ENCODE measurements at places on chromosomes 6 and 20.
A peak's percentile ranks its signal among the peaks of the same experiment; 100 is the strongest.

GRCh38 chr6:137231895-137232294 is 12.7 kb upstream of the IFNGR1 start:
- no peak for DNase-seq

DNA sequence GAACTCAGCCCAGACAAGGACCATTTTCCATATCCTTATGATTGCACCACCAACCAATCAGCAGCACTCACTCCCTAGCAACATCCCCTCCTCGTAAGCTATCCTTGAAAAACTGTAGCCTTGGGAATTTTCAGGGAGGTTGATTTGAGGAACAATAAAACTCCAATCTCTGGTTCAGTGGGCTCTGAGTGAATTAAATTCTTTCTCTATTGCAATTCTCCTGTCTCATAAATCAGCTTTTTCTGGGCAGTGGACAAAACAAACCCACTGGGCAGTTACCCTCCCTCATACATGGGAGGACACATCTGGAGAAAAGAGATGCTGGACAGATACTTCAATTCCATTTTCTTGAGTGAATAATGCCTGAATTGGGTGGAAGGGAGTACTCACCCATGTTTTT is 115.4 kb upstream of the STXBP5 start:
- DNase-seq = no peak

- no peak for DNase-seq
Observed at GRCh38 chr6:52995913-52996645, 995 bp upstream of the GSTA4 start.

GRCh38 chr6:38310061-38310460 is 329.7 kb downstream of the BTBD9 start:
- no peak for DNase-seq

DNA sequence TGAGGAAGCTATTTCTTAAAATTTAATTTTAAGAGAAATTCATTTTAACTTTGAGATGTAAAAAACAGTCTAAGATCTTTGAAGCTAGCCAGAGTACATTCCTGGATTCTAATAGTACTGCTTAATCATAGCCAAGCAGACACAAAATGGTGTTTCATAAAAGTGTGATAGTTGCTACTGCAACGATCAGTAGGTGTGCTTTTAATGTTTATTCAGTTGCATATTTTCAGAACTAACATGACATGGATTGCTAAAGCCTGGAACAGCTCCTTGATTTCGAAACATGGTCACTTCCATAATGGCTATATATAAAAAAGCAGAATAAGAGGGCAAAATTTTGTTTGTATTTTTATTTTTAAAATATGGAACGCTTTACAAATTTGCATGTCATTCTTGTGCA is 35.5 kb downstream of the SESN1 start:
- no peak for DNase-seq

- no peak for DNase-seq
Observed at GRCh38 chr20:1242530-1242929, 16.7 kb downstream of the RAD21L1 start.

GRCh38 chr6:14959324-14959885 is 286.5 kb upstream of the JARID2 start:
- no peak for DNase-seq

DNA sequence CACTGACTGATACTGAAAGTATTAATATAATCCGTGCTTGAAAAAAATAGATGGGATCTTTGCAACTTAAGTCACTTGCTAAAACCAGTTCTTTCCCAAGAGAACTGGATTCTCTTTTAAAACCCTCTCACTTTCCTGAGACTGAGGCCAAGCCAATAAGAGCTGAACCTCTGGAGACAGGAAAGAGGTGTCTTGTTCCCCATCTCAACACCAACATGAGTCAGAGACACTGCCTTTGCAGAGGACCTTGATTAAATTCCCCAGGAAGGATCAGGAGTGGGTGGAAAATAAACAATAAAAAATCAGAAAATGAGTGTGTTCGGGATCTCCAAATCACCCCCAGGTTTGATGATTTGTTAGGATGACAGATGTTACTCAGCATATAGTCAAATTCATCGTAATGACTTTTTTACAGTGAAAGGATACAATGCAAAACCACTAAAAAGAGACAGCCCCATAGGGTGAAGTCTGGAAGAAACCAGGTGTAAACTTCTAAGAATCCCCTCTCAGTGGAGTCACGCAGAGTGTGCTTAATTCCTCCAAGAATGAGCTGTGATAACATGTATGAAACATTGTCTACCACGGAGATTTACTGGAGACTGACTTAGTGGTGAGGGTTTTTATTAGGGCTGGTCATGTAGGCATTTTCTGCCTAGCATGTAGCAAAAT is 122.8 kb upstream of the BEND3 start:
- DNase-seq = no peak

- no peak for DNase-seq
Observed at GRCh38 chr20:48536206-48536605, 291.6 kb downstream of the PREX1 start.

GRCh38 chr6:1144842-1145767 is 166.8 kb upstream of the FOXQ1 start:
- no peak for DNase-seq

- DNase-seq = no peak
Observed at GRCh38 chr6:38216451-38216850, 396.9 kb downstream of the ZFAND3 start.

GRCh38 chr6:68247782-68248181 is 387.3 kb upstream of the ADGRB3 start:
- DNase-seq = no peak

GRCh38 chr6:167410462-167410861 is 85.6 kb downstream of the TTLL2 start:
- DNase-seq = no peak

- DNase-seq = no peak
Observed at GRCh38 chr6:84623956-84624680, 140.3 kb downstream of the TBX18 start.

DNA sequence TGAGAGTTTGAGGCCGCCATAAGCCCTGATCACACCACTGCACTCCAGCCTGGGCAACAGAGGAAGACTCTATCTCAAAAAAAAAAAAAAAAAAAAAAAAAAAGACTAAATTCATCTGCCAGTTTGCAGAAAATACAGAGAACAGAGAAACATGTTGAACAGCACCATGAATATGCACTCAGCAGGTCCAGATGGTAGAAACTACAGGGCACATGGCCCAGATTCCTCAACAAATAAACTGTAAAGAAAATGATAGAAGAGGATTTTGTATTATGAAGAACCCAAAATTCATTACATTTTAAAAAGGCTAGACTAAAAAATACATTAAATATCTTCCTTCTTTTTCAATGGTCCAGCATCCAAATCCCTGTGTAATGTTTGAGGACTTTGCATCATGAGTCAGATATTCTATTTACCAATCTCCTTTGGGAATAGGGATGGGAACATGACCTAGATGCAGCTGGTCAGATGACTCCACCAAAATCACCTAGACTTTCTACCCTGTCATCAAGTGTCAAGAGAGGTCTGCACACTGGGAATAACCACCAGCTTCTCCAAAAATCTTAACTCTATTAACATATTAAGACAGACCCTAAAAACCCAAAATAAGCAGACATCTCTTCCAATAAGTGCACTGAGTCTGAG is 189.1 kb upstream of the TCF21 start:
- no peak for DNase-seq

GRCh38 chr6:158496700-158497099 is 63.2 kb upstream of the TMEM181 start:
- no peak for DNase-seq

GRCh38 chr6:14765106-14765505 is 480.8 kb upstream of the JARID2 start:
- no peak for DNase-seq

GRCh38 chr6:132713352-132714134 is at the start of gene VNN1:
TSS of gene VNN1 (minus strand) at chr6:132714055. CDS start at chr6:132714035, 20 bp downstream.
- DNase-seq = no peak

DNA sequence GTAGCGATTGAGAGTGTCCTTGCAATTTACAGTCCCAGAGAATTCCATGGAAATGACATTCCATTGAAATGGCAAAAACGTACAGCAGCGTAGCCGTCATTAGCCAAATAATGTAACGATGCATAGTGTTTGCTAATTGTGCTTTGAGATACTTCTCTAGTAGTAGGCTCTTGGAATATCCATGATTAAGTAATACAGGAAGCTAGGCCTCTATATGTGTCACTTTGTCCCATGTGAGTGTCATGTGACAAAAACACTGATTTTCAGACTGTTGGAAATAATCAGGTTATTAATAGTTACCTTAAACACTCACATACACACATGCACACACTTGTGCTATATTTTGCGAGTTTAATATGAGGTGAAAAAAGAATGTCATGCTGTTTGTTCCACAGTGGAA is 35.2 kb downstream of the SLX4IP start:
- no peak for DNase-seq

- no peak for DNase-seq
Observed at GRCh38 chr6:170265655-170266054, 25.2 kb downstream of the DLL1 start.

DNA sequence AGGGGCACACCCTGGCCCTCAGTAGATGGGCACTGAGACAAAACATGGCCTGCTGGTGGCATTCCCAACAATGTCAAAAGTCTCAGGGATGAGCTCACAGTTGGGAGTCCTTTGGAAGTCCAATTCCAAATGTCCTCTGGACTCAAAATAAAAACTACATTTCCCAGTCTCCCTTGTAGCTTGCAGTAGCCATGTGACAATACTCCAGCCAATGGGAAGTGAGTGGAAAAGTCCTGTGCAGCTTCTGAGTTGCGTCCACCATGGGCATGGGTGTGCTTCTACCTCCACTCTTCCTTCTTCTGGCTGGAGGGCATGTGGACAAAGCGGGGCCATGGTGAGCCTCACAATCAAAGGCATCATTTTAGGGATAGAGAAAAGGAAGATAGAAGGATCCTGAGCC is 5.8 kb upstream of the ADAM33 start:
- DNase-seq = no peak

DNA sequence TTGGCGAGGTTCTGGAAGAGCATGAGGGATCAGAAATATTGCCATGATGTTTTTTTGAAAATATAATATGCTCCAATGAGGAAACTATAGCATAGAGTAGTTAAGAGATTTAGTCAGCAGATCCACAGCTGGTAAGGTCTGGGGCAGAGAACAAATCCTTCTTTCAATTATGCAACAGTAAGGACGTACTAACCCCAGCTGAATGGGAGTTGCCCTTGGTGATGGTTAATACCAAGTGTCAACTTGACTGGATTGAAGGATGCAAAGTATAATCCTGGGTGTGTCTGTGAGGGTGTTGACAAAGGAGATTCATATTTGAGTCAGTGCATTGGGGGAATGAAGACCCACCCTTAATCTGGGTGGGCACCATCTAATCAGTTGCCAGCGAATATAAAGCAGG is 745.5 kb upstream of the NRSN1 start:
- no peak for DNase-seq

GRCh38 chr20:45775411-45775810 is 16.3 kb downstream of the WFDC3 start:
- DNase-seq = no peak

DNA sequence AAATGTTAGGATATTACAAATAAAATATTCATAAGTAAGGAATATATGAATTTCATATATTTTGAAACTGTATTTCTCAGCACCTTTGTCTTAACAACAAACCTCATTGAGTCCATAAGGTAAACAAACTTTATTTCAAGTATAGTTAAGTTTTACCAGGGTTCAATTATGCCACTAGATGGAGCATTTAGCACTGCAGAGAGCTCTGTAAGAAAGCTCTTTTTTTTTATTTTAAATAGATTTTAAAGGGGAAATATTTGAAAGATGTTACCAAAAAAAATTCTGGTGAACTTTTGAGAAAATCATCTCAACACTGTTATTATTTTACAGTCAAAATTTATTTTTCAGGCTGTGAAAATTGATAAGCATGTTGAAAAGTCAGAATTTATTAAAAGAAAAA is 955.2 kb upstream of the EYS start:
- DNase-seq = no peak

GRCh38 chr20:4038047-4038459 is 22.7 kb upstream of the RNF24 start:
- peak; percentile 72 for DNase-seq

DNA sequence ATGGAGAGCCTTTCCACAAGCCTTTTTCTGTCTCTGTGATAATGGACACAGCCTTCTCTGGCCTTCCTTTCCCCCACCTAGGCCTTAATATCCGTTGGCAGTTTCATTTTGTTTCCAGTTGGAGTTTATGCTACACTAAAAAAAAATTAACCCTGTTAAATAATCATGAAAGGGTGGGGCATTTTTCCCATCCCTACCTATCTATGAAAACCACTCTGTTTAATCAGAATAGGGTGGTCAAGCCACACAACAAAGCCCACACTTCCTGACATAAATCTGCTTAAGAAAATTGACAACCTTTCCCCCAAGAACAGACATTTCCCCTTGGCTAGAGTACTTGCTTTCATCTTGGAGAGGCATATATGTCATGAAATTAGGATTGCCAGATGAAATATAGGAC is 14.2 kb downstream of the TXLNB start:
- no peak for DNase-seq

DNA sequence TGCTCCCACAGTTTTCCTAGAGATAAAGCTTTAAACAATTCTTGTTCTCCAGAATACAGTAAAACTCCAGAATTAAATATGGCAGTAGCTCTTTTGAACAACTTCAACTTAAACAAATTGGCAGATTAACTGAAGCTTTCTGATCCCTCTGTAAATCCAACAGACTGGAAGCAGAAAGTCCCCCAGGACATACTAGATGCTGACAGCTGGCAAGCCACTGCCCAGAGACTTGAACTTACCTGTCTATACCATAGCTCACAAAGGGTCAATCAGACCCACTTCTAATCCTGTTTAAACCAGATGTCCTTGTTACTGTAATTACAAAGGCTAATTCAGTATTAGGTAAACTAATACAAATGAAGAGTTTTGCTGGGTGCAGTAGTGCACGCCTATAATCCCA is 12.3 kb downstream of the GPLD1 start:
- DNase-seq = no peak

- no peak for DNase-seq
Observed at GRCh38 chr20:7596541-7596940, 343.7 kb downstream of the HAO1 start.

DNA sequence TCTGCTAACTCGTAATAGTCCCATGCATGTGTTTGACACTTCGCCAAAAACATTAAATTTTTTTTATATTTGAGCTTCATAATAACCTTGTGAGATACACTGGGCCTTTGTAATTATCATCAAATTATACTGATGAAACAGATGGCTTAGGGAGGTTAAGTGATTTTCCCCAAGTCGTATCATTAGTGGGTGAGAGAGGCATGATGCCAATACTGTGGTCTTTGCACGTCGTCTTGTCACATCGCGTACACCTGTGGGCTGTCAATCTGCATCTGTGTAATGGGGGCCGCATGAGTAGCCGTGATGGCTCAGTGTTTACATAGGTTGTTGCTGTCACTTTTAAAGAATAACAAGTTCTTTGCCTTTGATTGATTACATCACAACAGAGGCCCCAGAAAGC is 1.7 kb downstream of the PRL start:
- DNase-seq = no peak

GRCh38 chr20:62377615-62378178 is 9.2 kb upstream of the RPS21 start:
- DNase-seq = no peak

GRCh38 chr20:24821391-24821790 is 127.7 kb upstream of the CST7 start:
- DNase-seq = no peak

- no peak for DNase-seq
Observed at GRCh38 chr6:33380272-33380981, 11.2 kb upstream of the KIFC1 start.

- DNase-seq = no peak
Observed at GRCh38 chr20:44485830-44486198, 10.1 kb downstream of the TTPAL start.

GRCh38 chr20:14951105-14951504 is 613.7 kb upstream of the FLRT3 start:
- DNase-seq = no peak
